ENCODE measurements at places on chromosomes 11 and 22.

DNA sequence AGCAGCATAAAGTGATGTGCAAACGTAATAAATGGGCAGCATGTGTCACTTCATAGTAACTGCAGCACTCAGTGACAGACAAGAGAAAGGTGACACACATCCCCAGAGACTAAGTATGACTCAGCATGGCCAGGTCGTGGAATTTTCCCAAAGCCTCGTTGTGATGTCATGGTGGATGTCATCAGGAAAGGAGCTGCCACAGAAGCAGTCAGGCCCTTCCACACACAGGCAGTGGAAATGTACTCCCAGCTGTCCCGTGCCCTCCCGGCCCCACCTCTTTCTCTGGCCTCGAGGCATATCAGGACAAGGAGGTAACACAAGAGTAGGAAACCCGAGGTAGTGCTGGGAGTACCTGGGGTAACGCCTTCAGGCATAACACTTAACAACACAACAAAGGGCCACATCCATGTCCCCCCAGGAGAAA lies 8.1 kb downstream of the PC start:
- DNase-seq, result peak; percentile 59

- DNase-seq, result no peak
These were observed 11.1 kb downstream of the ZP1 start for GRCh38 chr11:60878245-60879101.

DNA sequence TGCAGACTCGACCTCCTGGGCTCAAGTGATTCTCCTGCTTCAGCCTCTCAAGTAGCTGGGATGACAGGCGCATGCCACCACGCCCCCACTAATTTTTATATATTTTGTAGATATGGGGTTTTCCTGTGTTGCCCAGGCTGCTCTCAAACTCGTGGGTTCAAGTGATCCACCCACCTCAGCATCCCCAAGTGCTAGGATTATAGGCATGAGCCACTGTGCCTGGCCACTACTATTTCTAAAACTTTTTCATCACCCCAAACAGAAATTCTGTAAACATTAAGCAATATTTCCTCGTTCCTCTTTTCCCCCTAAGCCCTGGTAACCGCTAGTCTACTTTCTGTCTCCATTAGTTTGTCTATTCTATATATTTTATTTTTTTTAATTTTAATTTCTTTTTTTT lies 9.0 kb upstream of the ATG16L2 start:
- DNase-seq, result no peak

DNA sequence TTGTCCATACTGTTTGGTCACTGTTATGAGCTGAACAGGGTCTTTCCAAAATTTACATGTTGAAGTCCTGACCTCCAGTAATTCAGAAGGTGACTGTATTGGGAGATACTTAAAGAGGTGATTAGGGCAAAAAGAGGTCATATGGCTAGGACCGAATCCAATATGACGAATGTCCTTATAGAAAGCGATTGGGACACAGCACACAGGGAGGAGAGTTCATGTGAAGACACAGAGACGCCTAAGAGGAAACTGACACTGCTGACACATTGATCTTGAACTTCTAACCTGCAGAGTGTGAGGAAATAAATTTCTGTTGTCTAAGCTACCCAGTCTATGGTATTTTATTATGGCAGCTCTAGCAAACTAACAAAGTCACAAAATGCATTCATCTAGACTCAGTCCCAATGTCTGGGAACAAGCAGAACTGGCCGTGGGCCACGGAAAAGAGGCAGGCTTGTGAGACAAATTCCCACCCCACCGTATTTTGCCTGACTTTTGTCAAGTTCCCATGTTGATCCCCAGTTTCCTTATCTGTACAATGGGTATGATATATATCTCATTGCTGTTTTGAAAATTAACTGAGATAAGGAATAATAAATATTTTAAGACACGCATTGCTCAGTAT lies 295.0 kb downstream of the NTM start:
- no peak for DNase-seq

DNA sequence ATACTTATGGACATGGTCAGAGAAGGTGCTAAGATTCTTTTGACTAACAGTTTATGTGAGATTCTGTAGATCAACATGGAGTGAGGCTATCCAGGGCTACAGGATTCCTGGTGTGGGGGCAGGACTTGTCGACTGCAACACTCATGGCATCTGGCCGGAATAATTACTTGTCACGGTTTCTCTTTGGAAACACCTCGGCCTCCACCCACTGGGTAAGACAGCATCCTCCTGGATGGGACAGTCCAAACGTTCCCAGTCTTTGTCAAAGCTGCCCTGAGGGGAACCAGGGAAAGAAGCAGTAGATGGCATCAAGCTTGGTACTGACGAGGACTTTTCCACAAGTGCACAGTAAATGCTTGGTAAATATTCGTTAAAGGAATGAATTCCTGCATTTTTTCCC lies 762.8 kb downstream of the BRD1 start:
- DNase-seq, result no peak

GRCh38 chr11:116510886-116511650 lies 261.7 kb downstream of the BUD13 start:
- DNase-seq, result no peak

GRCh38 chr11:95794086-95794485 lies 3.8 kb downstream of the CEP57 start:
- DNase-seq, result peak; percentile 56
